ENCODE measurements at places on chromosomes 11 and 22. TPM values are rescaled to one million over a fixed set of nuclear protein-coding genes. Genes with fewer than 3 reads are reported as not detected.

DNA sequence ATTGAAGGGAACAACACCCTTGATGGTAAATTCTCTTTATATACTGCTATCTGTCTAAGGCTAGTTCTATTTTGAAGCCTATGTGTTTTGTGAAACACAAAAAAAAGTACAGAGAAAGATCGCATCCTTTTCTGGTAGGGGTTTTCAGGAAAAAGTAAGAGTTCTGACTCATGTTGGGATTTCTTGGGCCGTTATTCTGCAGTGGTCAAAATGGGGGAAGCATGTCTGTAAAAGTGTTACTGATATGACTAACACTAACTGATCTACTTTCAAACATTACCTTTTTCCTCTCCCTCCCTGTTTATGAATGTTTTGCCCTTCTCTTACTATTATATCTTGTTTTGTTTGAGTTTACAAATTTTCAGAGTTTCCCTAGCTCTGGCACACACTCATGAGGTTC is 53.9 kb downstream of the CTNND1 start:
- DNase-seq: no peak
- no peaks in the 10 kb centered on the region for H3K27me3 ChIP-seq
- H3K27ac ChIP-seq: no peak overlapping the region

DNA sequence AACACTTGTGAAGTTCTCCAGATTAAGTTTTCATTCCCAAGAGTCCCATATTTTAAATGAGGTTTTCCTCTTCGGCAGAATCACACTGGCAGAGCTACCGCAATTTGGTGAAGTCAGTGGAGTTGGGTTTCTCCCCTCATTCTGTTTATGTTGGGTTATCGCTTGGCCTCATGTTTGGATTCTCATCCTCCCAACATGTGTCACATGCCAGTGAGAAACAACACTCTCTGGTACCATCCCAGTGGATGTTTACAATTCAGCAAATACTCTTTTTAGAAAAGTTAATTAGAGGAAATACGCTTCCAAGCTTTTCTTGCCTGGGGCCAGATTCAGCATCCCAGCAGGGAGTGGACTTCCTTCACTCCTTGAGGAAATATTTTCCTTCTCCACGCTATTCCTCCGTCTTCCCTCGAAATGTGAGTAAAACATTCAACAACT is 2.1 kb downstream of the PAMR1 start:
- no peaks in the 10 kb centered on the region for H3K4me1 ChIP-seq
- no peaks in the 10 kb centered on the region for H3K36me3 ChIP-seq
- H3K27ac ChIP-seq: no peak overlapping the region
- peaks cover 24% of the 10 kb centered on the region for H3K27me3 ChIP-seq

DNA sequence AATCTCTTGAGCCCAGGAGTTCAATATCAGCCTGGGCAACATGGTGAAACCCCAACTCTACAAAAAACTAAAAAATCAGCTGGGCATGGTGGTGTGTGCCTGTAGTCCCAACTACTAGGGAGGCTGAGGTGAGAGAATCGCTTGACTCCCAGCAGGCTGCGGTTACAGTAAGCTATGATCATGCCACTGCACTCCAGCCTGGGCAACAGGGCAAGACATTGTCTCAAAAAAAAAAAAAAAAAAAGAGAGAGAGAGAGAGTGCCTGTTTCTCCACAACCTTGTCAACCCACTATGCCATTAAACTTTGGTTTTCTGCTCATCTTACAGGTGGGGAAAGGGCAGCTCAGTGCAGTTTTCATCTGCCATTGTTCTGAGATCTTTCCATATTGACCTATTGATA is 5.1 kb downstream of the FOLR3 start:
- H3K27me3 ChIP-seq: no peaks in the 10 kb centered on the region
- no peak for DNase-seq
- no peaks in the 10 kb centered on the region for H3K4me1 ChIP-seq
- no peak overlapping the region for H3K4me3 ChIP-seq
- no peak overlapping the region for H3K27ac ChIP-seq

- H3K36me3 ChIP-seq: no peaks in the 10 kb centered on the region
- no peaks in the 10 kb centered on the region for H3K27me3 ChIP-seq
- no peak for DNase-seq
- no peak overlapping the region for H3K4me3 ChIP-seq
These were observed 19.6 kb downstream of the ACER3 start for GRCh38 chr11:76880314-76880713.

GRCh38 chr22:37088108-37088605 is 21.4 kb downstream of the TMPRSS6 start:
- DNase-seq: no peak
- no peaks in the 10 kb centered on the region for H3K4me1 ChIP-seq
- H3K27me3 ChIP-seq: no peaks in the 10 kb centered on the region
- H3K4me3 ChIP-seq: no peak overlapping the region
- H3K27ac ChIP-seq: no peak overlapping the region

Gene DEFB131B
- not detected for total RNA-seq
